ENCODE measurements at places on chromosomes 4 and X. TPM values are rescaled to one million over a fixed set of nuclear protein-coding genes. Genes with fewer than 3 reads are reported as not detected.

Gene APELA
- polyA plus RNA-seq, result 0.11 TPM

Gene PAGE4
- not detected for polyA plus RNA-seq

Gene NPY5R
- not detected for polyA plus RNA-seq

Gene CC2D2A
- polyA plus RNA-seq, result 15.6 TPM

Gene UCP1
- polyA plus RNA-seq, result not detected

Gene ALB
- 34.5 TPM for polyA plus RNA-seq

Gene ARSJ
- 5.5 TPM for polyA plus RNA-seq

Gene RHOXF1
- 0.89 TPM for polyA plus RNA-seq

DNA sequence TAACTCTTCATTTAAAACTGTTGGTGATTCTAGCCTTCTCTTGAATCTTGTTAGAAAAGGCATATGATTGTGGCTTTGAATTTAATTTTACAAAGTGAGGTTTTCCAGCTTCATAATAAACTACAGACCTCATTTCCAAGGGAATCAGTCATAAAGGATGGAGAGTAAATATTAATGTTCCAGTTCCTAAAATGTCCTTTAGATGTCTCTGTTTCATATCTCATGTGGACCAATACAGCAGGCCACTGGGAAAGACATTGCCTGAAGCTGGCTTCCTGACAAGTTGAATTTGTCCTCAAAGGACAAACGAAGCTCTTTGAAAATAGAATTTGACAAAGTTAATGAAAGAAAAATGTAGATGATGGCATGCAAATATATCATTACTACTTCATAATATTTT is 125.4 kb downstream of the ZNF330 start:
- DNase-seq, result peak; percentile 70

DNA sequence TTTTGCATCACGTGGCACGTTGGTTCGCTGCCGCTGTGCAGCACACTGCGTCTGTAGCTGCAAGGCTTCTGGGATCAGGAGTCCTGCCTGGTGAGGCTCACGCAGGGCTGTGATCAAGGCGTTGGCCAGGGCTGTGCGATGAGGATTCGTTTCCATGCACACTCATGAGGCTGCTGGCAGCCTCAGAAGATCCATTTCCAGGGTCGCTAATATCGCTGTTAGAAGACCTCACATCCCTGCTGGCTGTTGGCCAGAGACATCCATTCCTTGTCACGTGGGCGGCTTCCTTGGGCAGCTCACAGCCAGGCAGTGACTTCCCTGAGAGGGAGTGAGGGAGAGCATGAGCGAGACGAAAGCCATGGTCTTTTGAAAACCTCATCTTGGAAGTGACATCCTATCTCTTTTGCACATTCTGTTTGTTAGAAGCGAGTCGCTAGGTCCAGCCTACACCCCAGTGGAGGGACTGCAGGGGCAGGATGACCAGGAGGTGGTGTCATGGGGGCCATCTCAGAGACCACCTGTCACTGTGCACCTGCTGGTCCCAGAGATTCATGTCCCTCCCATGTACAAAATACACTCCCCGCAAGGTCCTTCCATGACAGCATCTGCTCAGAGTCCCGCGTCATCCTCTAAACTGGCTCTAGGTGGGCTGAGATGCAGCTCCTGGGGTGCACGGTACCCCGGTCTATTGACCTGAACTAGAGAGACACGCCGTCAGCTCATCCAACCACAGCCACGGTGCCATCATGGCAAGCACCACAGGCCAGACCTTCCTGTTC is 12.2 kb downstream of the RGS12 start:
- DNase-seq, result peak; percentile 64

GRCh38 chr4:130485371-130485770 is 1389.4 kb downstream of the C4orf33 start:
- no peak for DNase-seq

- no peak for DNase-seq
Measured at GRCh38 chr4:123555807-123556273, 159.2 kb downstream of the SPRY1 start.

- DNase-seq, result no peak
Measured at GRCh38 chr4:48047896-48048295, 31.3 kb downstream of the NIPAL1 start.

DNA sequence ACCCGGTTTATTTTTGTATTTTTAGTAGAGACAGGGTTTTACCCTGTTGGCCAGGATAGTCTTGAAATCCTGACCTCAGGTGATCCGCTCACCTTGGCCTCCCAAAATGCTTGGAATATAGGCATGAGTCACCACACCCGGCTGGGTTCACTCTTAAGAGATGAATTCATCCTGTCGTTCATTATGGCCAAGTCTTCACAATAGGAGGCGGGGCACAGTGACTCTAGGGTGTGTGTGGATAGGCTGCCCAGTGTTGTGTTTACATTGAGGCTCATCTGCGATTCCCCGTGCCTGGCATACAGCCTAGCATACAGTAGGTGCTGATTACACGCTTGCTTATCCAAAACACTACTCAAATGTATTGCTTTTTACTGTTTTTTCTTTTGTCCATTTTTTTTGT is 41.3 kb upstream of the IGFBP7 start:
- DNase-seq, result no peak

GRCh38 chrX:47562615-47563243 is 1.7 kb downstream of the ARAF start:
- no peak for DNase-seq

- DNase-seq, result no peak
Measured at GRCh38 chrX:152806035-152806434, 24.5 kb downstream of the CETN2 start.

GRCh38 chrX:45806410-45807121 is 605.9 kb upstream of the DIPK2B start:
- no peak for DNase-seq

GRCh38 chr4:17957688-17958087 is 63.9 kb downstream of the LCORL start:
- no peak for DNase-seq

GRCh38 chr4:154084864-154085263 is 296.0 kb upstream of the SFRP2 start:
- peak; percentile 7 for DNase-seq

DNA sequence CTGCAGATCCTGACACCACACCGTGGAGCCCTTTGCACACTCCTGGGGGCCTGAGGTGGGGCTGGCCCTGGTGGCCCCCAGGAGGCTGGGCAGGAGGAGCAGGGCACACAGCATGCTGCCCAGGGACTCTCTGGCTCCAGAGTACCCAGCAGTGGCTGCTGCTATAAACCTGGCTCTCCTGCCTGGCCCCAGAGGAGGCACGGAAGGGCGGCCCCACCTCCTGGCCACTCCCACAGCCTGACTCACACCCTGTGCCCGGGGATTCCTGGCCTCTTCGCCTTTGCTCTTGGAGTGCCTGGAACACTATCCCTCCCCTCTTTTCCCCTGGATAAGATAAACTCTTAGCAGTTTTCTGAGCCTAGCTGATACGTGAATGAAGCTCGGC is at the start of gene PSAPL1:
PSAPL1 (minus strand) TSS at position 165 of the 385 bp plus-strand sequence; CDS start at position 114, 51 bp downstream.
- no peak for DNase-seq

- no peak for DNase-seq
Measured at GRCh38 chrX:44503560-44503959, 39.1 kb downstream of the FUNDC1 start.

DNA sequence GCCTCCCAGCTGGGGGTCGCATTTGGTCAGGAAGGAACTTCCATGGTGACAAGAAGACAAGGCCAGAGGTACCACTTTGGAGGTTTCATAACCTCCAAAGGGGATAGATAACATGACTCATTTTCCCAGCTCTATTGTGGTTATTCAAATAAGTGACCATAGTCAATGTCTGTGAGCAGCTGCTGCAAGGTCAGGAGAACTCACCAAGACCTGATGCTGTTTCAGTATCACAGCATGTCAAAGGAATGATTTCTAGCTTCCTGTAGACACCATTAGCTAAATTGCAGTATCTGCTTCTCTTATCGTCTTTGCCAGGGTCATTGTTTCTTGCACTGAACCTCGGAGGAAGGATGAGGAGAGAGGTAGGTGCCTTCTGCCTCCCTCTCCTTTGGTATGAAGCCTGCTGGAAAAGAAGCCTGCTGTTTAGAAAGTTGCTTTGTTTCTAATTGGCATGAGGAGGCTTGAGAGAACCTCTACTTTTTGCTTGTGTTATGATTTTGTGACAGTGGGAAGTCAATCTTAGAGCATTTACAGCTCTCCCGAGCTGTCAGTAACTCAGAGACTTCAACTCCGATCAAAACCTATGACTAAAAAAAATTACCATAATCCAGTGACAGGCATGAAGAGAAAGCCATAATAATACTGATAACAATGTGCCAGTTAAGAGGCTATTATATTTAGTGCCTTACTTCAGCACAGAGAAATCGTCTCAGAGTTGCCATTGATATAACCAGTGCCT is 38.0 kb upstream of the GATB start:
- no peak for DNase-seq

DNA sequence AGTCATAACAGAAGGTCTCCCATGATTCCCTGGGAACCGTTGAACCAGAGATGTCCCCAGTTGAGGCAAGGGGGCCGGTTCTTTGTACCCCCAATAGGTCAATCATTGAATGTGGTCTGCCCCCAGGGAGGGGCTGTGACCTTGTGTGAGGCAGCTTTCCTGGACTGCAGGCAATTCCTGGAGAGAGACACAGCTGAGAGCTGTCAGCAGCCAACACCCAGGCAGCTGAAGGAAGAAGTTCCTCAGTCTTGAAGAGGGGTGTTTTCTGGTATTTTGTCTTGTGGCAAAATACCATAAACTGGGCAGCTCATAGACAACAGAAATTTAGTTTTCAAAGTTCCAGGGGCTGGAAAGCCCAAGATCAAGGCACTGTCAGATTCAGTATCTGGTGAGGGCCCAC is 185.7 kb upstream of the ATP6AP2 start:
- DNase-seq, result no peak

All from muscle of arm (tissue), 14 donors.